Activated CD8-positive, alpha-beta memory T cell treated with anti-CD3 and anti-CD28 coated beads, Interleukin-2, amount 10 ng/mL, durations not matched to agents 7 days and 5 days (primary cell): ENCODE measurements at places on chromosomes 3 and 15. TPM values are rescaled to one million over a fixed set of nuclear protein-coding genes. Genes with fewer than 3 reads are reported as not detected.
A peak's percentile ranks its signal among the peaks of the same experiment; 100 is the strongest.

Gene MINAR1
- total RNA-seq = 0.47 TPM

GRCh38 chr3:190108804-190109203 is 11.9 kb downstream of the P3H2 start:
- no peak overlapping the region for H3K27ac ChIP-seq
- no peak overlapping the region for H3K4me3 ChIP-seq
- DNase-seq = no peak
- no peaks in the 10 kb centered on the region for H3K4me1 ChIP-seq
- peaks cover 20% of the 10 kb centered on the region for H3K27me3 ChIP-seq
- H3K36me3 ChIP-seq = no peaks in the 10 kb centered on the region

DNA sequence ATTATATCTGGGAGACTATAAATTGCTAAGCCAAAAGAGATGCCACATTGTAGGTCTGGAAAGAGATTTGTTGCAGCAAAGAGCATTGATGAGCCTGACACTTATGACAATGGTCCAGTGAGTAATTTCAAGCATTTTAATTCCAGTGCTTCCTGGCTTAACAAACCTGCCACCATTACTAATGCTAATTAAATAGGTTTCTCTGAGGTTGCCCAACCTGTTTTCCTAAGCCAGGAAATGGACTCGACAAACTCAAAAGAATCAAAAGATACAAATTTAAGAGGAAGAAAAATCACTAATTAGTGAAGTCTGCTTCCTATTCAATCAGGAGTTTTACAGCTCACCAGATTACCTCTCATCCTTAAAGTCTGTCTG is 36.7 kb upstream of the CTDSPL start:
- peaks cover 42% of the 10 kb centered on the region for H3K27me3 ChIP-seq
- no peaks in the 10 kb centered on the region for H3K4me1 ChIP-seq
- H3K27ac ChIP-seq = no peak overlapping the region
- no peaks in the 10 kb centered on the region for H3K36me3 ChIP-seq
- no peak for DNase-seq

DNA sequence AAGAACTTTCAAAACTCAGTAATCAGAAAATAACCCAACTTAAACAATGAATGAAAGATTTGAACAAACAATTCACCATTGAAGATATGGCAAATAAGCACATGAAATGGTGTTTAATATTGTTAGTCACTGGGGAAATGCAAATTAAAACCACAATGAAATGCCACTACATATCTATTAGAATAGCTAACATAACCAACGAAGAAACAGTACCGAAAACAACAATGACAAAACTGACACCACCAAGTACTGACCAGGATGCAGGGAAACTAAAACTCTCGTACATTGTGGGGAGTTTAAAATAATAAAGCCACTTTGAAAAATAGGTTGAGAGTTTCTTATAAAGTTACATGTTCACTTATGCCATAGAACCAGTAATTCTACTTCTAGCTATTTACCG is 69.1 kb downstream of the KBTBD8 start:
- no peak overlapping the region for H3K27ac ChIP-seq
- H3K36me3 ChIP-seq = no peaks in the 10 kb centered on the region
- H3K4me1 ChIP-seq = no peaks in the 10 kb centered on the region
- H3K27me3 ChIP-seq = no peaks in the 10 kb centered on the region
- no peak overlapping the region for H3K4me3 ChIP-seq
- DNase-seq = no peak

DNA sequence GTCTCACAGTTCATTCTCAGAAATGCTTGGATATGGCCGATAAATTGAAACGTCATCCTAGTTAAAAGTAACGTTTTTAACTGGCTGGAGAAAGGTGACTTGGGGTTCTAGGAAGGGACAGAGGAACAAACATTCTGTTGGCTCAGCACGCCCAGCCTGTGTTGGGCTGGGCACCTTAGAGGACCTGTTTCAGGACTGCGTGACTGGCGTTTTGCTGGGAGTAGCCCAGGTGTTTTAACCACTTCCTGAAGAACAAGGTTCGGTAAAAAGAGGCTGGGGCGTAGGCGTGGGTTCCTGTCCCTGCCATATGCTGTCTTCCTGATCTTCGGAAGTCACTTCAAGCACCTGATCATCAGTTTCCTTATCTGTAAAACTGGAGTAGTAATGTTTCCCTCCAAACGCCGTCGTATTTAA is 1.1 kb upstream of the TLNRD1 start:
- H3K36me3 ChIP-seq = peaks cover 19% of the 10 kb centered on the region
- H3K4me1 ChIP-seq = peaks cover 42% of the 10 kb centered on the region
- no peaks in the 10 kb centered on the region for H3K27me3 ChIP-seq
- DNase-seq = peak; percentile 78

- H3K4me3 ChIP-seq = no peak overlapping the region
- H3K36me3 ChIP-seq = no peaks in the 10 kb centered on the region
- no peaks in the 10 kb centered on the region for H3K4me1 ChIP-seq
Observed at GRCh38 chr15:44075535-44075934, 119.5 kb downstream of the FRMD5 start.

- no peaks in the 10 kb centered on the region for H3K36me3 ChIP-seq
- no peaks in the 10 kb centered on the region for H3K27me3 ChIP-seq
- H3K4me3 ChIP-seq = no peak overlapping the region
- no peaks in the 10 kb centered on the region for H3K4me1 ChIP-seq
Observed at GRCh38 chr3:174710612-174711011, 148.5 kb upstream of the NAALADL2 start.

GRCh38 chr3:24385012-24385615 is 109.5 kb downstream of the THRB start:
- no peak overlapping the region for H3K27ac ChIP-seq
- no peaks in the 10 kb centered on the region for H3K36me3 ChIP-seq
- no peaks in the 10 kb centered on the region for H3K4me1 ChIP-seq
- DNase-seq = no peak
- H3K27me3 ChIP-seq = no peaks in the 10 kb centered on the region
